Activated naive CD4-positive, alpha-beta T cell (primary cell): ENCODE measurements at places on chromosomes 6 and 20.

- no peak for DNase-seq
Observed at GRCh38 chr6:506920-507622, 115.5 kb downstream of the IRF4 start.

DNA sequence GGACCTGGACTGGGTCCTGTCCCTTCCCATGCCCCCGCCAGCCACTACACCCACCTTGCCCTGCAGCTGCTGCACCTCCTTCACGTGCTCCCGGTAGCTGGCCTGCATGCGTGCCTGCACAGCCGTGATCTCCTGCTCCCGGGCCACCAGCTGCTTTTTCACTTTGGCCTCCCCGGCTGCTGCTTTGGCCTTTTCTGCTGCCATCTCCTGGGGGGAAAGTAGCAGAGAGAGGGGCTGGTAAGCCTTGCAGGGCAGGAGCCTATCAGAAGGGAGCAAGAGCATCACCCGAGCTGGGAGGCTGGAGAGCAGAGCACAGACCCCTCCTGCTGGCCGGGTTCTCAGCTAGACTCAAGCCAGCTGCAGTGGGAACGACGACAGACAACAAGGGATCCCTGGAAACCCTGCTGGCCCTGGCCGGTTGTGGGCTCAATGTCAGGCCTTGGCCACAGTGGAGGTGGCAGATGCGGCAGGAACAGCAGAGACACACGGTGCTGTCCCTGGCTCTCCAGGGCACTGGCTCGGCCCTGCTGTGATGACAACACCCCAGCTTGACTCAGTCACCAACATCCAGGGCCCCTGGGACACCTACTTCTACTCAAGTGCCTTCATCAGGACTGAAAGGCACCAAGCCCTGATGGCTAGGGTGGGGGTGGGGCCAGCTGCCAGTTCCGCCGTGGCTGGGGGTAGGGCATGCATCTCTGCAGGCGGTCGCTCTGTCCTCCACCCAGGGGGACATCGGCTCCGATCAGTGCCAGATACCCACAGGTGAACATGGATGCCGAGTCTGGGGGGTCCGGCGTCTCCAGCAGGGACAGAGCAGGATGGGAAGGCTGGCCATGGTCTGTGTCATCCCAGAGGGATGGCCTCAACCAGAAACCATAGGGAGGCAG, 45.3 kb downstream of the RRBP1 start:
- DNase-seq, result no peak

DNA sequence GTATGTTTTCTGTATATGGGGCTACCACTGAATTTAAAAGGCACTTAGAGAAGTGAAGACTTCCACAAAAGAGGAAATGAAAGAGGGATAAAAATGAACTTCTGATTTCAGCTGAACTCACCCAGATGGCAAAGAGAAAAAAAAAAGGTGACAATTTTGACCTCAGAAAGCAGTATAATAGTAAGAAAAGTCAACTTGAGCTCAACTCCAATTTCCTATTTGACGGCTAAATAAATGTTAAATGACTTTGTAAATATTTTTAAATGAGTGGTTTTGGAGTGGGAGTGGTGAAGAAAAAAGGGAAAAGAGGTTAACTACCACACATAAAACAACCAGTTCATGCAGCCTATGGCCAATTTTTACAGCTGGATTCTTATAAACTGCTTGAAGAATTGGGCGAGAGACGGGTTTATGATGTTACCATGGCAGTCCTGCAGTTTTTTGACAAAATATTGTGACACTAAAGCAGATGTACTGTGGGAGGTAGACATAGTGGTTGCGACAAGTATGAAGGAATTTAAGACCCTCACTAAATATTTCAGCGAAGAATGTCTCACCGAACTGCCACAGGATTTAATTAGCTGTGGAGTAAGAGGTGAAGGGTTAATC, 49.8 kb upstream of the ADTRP start:
- DNase-seq, result no peak

DNA sequence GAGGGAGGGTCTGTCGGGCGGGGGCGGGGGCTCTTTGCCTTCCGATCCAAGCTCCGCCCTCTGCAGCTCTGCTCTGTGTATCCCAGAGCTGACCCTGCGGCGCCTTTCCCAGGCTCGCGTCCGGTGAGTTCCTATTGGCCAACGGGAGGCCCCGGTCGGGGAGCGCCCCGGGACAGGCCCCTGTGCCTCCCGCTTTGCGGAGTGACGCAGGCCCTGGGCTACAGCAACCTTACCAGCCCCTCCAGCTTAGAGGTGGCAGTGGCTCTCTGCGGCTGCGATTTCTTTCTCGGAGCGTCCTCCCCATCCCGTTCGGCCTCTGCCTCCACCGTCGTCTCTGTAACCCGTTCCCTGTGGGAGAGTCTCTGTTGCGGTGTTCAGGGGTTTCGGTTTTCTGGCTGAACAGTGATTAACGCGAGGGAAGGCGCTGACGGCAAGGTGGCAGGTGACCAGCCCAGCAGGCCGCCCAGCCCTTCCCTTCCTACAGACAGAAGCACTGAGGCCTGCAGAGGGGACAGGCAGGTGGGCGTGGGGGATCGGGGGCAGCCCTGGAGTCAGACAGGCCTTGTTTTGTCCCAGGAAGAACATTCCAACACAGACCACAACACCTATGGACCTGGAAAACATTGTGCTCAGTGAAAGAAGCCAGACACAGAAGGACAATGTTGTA, 18.1 kb upstream of the CEBPB start:
- no peak for DNase-seq

GRCh38 chr6:111276736-111277135, 189.4 kb downstream of the SLC16A10 start:
- no peak for DNase-seq

- no peak for DNase-seq
Observed at GRCh38 chr20:7853493-7853892, 86.8 kb downstream of the HAO1 start.

DNA sequence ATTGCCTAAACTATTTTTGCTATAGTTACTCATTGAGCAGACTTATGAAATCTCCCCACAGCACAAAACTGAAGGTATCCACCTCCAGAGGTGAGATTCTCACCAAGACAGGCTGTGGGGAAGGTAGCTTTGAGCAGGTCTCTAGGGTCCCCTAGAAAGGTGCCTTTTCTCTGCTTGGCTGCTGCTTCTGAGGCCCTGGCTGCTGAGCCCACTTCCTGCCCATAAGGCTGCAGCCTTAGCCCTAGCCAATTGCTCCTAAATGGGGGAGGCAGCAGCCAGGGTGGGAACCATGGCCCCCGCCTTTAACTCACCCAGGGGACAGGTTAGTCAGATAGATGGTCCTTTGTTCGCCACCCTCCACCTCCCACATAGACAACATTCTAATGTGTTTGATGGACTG, 3.6 kb downstream of the NT5E start:
- DNase-seq, result no peak

DNA sequence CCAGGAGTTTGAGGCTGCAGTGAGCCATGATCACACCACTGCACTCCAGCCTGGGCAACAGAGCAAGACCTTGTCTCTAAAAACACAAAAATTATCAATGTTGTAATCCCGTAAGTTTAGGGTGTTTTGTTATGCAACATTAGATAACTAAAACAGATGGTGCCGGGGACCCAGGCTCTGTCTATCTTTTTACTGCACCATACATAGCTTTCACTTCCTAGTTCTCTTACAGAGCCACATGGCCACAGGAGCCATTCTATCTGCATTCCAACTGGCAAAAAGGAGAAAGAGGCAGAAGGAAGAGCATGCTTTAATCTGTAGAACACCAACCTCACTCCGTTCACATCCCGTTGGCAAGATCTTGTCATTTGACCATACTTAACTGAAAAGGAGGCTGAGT, 5.4 kb upstream of the TCF15 start:
- DNase-seq, result no peak

DNA sequence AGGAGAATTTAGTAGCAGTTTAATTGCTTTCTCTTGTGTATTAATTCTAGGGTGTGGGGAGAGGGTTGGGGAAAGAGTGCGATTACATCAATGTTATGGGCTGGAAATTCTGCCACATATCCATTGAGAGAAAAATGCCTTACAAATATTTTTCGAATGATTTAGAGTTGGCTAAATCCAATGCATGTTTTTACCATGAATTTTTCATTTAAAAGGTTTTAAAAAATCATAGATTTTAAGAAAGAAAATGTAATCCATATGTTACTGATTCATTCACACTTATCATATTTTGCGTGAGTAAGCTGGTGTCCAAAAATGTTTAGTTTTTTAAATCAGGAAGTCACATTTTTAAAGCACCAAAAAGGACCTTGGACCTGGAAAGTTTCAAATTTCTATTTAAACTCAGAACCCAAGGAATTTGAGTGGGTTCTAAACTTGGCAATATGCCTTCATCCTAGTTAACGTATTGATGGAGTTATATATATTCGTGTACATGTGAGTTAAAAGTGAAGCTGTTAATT, 627.4 kb upstream of the CITED2 start:
- no peak for DNase-seq

DNA sequence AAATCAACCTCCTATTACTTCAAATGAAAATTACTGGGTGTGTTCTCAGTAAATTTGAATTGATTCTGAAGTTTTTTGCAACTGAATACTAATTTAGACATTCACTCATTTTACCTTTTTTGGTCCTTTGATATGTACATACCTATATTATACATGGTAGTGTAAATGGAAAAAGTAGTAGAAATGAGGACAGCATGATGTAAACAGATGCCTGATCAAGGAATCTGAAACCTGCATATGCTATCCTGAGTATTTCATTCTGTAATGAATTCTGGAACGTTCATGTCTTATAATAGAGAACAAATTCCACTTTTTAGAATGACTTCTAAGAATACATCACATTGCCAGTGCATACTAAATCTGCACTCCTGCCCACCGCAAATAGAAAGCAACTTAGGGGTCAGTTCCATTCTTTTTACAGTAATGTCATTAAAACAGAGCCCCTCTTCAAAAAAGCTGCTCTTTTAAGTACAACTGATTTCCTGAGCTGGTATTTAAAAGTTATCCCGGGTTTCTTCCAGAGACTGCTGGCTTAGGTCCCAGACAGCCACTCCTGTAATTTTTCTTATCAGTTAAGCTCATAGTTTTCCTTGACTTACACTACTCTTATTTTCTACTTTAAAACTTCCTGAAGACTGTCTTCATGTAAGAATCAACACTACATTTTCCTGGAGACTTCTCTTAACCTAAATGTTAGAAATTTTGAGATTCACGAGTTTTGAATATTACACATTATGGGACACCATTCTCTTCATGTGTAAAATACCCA, 48.4 kb downstream of the MAP3K7 start:
- no peak for DNase-seq

DNA sequence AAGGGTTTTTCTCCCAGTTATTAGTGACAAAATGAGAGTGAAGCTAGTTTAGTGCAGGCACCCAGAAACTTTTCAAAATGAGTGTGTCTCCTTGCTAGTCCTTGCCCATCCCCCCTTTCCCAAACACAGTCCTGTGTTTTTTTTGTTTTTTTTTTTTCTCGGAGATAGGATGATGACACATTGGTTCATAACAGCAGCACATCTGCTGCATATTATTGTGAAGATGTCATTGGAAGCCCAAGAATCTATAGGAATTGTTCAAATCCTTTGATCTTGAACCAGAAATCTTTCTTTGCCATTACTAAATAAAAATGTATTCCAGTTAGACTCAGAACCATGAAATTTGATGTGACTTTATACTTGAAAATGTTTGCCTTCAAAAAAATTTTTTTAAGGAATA, 162.4 kb downstream of the FRK start:
- DNase-seq, result no peak

DNA sequence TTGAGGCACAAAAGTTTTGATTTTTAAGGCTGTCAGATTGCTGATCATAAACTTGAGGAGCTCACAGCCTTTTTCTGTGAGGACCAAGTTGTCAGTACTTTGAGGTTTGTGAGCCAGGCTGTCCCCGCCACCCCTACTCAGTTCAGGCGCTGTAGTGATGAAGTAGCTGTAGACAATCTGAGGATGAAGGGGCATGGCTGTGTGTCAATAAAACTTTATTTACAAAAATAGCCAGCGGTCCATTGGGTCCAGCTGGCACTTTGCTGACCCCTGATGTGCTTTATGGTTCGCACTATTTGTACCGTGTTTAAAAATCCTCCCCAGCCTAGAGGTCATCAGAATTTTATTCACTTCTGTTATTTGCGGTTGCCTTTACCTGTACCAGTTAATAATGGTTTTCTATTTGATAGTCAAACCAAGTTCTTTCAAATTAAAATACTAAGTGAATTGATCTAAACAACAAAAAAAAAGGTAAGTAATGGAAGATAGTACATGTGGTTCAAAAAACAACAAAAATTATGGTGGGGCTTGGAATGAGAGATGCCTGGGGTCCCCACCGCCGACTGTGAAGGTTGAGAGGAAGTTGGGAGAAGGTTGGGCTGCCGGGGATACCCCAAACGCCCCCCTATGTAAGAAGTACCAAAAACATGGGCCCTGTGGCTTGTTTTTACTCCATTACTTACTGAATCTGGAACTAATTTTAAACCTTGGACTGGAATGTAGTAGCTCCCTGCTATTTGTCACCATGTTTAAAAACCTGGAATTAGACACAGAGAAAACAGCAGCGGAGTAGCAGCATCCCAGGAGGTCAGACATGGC, 123.6 kb downstream of the SYCP2 start:
- DNase-seq, result no peak

GRCh38 chr6:48194596-48195295, 83.7 kb upstream of the PTCHD4 start:
- no peak for DNase-seq

DNA sequence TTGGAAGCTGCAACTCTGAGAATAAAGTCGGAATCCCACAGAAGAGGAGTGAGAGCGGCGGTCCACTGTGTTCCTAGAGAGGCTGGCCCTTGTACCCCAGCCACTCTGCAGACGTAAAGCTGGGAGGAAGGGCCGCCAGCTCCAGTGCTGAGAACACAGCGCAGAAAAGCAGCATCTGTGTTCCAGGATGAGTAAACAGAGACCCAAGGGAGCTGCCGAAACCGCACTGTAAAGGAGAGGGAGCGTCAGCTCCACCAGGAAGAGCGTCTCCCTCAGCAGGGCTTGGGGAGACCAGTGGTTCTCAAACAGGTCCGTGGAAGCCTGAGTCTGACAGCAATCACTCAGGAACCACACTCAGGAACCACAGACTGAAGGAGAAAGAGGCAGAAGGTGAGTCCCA, 134.0 kb downstream of the WDR27 start:
- DNase-seq, result no peak

DNA sequence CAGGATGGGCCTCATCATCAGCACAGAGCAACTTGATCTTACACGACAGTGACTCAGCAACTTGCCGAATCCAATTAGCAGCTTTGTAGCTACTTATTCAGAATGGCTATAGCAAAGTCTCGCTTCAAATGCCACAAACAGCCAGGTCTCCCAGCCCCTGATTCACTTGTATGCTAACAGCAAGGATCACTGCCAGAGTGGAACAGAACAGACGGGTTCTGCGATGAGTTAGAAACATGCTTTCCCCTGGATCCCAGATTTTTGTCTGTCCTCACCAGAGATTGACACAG, 254.4 kb downstream of the NRN1 start:
- no peak for DNase-seq

- DNase-seq, result no peak
Observed at GRCh38 chr20:8151372-8151771, 19.3 kb downstream of the PLCB1 start.

DNA sequence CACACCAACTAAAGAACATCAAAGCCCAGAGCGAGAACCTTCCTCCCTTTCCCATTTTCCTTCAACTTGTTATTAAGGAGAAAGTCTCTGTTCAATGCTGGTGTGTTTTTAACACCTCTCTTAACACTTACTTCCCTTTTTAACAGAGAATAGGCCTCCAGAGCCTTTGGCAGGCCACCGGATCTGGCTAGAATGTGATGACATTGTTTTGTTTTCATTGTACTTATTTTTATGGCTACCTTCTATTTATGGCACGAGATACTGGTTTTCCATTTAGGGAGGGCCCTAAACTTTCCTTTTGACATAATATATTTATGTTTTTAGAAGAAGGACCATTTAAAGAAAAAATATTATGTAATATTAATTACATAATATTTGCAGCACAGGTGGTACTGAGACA, 21.6 kb downstream of the TCF15 start:
- DNase-seq, result no peak

- DNase-seq, result no peak
Observed at GRCh38 chr6:44094403-44095242, 32.6 kb downstream of the MRPL14 start.
